ENCODE measurements at places on chromosomes 13 and 19.

DNA sequence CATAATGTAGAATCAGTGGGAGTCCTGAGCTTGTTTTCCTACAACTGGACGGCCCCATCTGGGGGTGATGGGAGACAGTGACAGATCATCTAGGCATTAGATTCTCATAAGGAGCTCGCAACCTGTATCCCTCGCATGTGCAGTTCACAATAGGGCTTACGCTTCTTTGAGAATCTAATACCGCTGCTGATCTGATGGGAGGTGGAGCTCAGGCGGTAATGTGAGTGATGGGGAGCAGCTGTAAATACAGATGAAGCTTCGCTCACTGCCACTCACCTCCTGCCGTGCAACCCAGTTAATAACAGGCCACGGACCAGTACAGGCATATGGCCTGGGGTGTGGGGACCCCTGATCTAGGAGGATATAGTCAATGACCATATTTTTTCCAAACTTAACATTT lies 38.8 kb downstream of the RCBTB1 start:
- DNase-seq, result no peak

- no peak for DNase-seq
These were observed 1.0 kb downstream of the RASL11A start for GRCh38 chr13:27271570-27272096.

- no peak for DNase-seq
These were observed 200.9 kb upstream of the MIR17HG start for GRCh38 chr13:91146601-91147000.

- DNase-seq, result no peak
These were observed 21.2 kb upstream of the GTF3A start for GRCh38 chr13:27403203-27403678.

DNA sequence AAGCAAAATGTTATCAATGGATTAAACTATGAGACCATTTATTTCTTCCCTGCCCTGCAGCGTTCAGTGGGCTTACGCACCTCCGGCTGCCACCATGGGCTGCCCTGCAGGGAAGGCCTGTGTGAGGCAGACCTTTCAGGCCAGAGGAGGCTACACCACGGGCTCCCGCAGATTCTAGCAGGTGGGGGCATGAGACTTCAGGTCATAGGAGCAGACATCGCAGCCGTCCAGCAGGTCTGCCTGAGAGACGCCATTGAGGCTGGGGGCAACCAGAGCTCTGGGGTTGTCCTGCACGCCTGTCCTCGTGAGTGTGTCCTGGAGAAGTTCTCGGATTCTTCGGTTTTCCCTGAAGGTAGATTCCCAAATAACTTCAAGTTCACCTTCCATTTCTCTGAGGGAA lies 9.4 kb upstream of the SLC7A9 start:
- no peak for DNase-seq

All from NCI-H1436 treated with DMSO at 0.1 percent for 48 hours (cell line).